ENCODE measurements at places on chromosomes 7 and 10.

- no peak for DNase-seq
These were observed 6.9 kb upstream of the SORBS1 start for GRCh38 chr10:95567903-95568630.

DNA sequence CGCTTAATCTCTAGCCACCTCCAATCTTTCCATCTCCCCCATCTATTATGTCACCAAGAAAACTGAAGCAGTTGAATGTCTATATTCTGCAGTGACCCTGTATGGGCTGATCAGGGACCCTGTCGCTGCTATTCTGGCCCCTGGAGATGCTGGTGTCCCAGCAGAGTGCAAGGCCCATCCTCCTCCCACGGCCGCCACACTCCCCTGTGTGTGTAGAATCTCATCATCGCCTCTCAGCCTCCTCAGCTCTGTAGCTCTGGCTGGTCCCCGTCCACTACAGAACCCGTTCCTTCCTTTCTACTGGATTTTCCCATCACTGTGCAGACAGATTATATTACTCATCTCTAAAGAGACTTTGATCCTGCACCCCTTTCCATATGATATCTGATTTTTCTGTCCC, 235.8 kb upstream of the PFKP start:
- DNase-seq: no peak

DNA sequence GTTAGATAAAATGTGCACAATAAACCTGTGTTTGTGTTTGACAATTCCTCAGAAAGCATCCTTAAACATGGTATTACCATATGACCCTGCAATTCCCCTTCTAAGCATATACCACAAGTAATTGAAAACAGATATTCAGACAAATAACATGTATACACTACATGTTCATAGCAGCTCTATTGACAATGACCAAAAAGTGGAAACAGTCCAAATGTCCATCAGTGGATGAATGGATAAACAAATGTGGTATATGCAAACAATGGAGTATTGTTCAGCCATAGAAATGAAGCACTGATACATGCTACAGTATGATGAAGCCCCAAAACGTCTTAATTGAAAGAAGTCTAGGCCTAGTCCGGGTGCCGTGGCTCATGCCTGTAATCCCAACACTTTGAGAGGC, 280.1 kb downstream of the OTUD1 start:
- no peak for DNase-seq

DNA sequence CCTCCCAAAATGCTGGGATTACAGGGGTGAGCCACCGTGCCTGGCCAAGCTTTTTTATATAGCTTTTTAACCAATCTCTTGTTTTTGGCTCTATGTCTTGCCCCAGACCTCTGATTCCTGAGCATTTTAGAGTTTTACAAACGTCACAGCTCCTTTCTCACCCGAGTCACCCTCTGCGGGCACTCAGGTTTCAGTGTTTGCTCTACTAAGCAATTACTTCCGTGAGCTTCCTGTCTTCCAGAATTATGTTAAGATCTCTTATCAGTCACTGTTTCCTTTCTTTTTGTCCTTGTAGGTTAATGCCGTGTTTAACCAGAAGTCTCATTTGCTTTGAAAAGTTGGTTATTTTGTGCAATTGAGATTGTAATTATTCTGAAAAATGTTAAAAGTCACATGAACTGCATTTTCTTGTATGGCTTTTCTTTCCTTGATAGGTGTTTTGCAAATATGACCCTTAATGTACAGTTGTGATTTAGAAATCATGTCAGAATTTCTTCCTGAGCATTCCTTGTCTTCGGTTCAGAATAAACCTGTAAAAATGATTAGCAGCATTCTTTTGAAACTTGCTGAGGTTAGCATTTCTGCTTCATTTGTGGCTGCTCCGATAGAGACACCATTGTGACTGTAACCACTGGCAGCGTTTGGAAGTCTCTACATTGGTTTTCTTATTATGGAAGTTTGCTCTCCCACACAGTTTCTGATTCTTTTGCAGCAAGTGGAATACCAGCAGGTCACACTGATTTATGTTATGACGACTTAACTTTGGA, 4.5 kb upstream of the HKDC1 start:
- DNase-seq: no peak

GRCh38 chr7:147547252-147547897, 1043.2 kb upstream of the C7orf33 start:
- no peak for DNase-seq

Measured in stimulated activated CD8-positive, alpha-beta memory T cell treated with anti-CD3 and anti-CD28 coated beads, Interleukin-4, amount 100 ng/mL, for 48 hours (primary cell).